Stimulated activated CD4-positive, alpha-beta T cell treated with anti-CD3 and anti-CD28 coated beads, Interleukin-2, amount 100 ng/mL, for 48 hours (primary cell): ENCODE measurements at places on chromosomes 7 and 10.

DNA sequence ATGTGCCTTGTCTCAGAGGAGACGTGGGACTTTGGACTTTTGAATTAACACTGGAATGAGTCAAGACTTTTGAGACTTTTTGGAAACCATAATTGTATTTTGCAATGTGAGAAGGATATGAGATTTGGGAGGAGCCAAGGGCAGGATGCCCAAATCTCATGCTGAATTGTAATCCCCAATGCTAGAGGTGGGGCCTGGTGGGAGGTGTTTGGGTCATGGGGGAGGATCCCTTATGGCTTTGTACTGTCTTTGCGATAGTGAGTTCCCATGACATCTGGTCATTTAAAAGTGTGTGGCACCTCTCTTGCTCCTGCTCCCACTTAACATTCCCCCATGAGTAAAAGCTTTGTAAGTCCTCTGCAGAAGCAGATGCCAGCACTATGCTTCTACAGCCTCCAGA lies 39.2 kb downstream of the DNAJC9 start:
- no peak for DNase-seq

- no peak for DNase-seq
These were observed 73.5 kb downstream of the ZFAND4 start for GRCh38 chr10:45599021-45599603.

- no peak for DNase-seq
These were observed at the start of gene SSC4D for GRCh38 chr7:76409537-76409936. Gene SSC4D (minus strand): TSS chr7:76409697. CDS start chr7:76404439, 5,258 bp downstream.

DNA sequence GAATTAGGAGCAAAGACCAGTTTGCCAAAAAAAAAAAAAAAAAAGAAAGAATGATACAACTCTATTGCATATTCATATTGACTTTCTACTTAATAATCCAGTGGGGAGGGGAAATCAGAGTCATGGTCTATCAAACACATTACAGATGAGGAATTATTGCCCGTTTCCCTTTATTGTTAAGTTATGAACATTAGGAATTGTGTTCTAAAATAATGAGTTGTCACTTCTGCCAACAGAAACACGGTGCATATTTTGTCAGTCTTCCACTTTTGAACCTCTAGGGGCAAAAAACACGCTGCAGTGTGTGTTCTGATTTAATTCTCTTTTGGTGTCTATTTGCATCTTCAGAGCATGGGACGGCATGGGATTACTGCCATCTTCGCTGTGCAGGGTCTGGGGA lies 115.7 kb upstream of the RHOBTB1 start:
- DNase-seq, result no peak

GRCh38 chr10:1379601-1380000 lies 323.4 kb downstream of the WDR37 start:
- DNase-seq, result no peak

DNA sequence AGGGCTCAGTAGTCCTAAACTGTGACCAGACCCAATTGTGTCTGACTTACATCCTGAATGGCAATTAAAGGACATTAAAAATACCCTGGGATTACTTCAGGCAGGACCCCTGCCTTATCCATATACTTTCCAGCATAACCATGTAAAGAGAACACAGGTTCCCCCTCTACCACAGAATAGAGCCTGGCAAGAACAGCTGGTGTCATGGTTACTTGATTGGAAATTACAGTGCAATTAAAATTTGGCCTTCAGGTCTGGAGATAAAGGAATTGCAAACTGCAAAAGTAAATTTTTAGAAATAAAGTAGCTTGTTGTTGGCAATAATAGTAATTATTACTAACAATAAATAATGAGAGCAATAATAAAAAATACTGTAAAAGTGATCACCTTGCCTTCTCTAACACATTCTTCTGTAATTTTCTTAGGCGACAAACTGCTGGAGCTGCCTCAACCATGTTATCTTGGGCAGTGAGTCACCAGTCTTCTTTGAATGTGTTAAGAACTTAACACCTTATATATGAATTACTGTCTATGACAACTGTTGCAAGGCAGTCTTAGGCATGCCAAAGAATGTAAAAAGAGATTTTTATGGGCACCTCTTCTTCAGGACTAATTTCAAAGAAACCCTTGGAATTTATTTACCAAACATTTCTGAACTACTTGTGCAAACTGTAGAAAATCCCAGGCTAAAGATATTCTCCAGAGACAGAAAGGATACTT lies 53.7 kb downstream of the HIBADH start:
- DNase-seq, result no peak

DNA sequence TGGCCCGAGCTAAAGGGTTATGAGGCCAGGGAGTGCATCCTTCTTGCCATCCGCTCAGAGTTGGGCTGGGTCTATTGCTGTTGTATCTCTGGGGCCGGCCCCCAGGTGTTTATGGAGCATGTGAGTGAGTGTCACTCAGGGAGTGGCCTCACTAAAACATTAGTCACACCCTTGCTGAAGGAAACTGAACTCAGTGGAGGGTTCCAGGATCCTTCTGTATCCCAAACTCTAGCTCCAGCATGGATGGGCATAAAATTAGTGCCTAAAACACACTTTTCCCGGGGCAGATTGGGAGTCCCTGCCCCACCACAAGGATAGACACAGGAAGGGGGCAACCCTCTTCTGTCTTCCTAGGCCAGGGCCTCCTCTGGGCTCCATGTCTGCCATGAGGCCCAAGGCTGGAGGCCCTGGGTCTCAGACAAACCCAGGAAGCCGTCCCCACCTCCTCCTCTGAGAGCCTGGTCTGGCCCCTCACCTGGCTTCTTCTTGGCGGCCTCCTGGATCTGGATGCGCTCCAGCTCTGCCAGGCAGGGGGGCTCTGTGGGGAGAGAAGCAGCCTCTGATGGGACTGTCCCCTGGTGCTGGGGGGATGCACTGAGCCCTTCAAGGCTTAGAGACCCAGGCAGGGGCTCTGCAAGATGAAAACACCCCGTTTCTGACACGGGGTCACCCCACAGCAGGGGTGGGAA lies 24.5 kb downstream of the SPOCK2 start:
- no peak for DNase-seq

- no peak for DNase-seq
These were observed 136.0 kb upstream of the TCF7L2 start for GRCh38 chr10:112813866-112814591.

DNA sequence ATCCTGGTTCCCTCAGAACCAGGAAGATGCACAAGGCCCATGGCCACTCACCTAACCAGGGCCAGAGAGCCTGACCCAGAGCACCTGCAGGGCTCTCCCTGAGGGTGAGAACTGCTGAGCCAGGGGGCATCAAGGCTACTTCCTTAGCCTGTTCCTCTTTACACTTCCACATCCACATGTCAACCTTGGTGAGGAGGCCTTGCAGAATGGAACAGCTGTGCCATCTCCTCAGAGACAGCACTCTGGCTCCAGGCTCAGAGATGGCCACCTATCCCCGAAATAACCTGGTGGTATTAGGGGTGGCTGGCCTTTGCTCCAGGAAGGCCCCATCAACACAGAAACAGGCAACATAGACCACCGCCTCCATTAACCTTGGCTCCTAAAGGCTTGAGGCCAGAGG lies 473.0 kb downstream of the RPS24 start:
- DNase-seq, result no peak

DNA sequence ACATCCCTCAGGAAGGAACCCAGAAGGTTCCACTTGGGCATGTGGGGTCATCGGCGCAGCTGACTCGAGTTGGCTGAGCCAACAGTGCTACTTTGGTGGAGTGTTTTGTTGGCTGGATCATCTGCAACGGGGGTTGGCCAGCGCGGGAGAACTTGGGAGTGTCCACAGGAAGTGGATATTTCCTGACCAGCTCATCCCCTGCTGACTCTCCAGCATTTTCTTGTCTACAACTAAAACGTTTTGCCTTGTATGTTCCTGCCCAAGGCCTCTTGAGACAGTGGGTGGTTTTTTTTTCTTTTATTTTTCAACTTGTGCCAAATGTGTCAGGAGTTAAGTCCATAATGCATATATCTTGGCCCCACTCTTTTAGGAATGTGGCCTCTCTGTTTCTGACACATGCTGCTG lies 208.6 kb downstream of the ZNF365 start:
- DNase-seq, result no peak

GRCh38 chr10:23338886-23339285 lies 5.7 kb downstream of the C10orf67 start:
- no peak for DNase-seq

- DNase-seq, result no peak
These were observed 2.0 kb downstream of the CALML3 start for GRCh38 chr10:5526691-5527331.

GRCh38 chr10:126665207-126665606 lies 5.3 kb downstream of the C10orf90 start:
- no peak for DNase-seq

- DNase-seq, result peak; percentile 19
These were observed 1.2 kb downstream of the MACROH2A2 start for GRCh38 chr10:70053841-70054288.

DNA sequence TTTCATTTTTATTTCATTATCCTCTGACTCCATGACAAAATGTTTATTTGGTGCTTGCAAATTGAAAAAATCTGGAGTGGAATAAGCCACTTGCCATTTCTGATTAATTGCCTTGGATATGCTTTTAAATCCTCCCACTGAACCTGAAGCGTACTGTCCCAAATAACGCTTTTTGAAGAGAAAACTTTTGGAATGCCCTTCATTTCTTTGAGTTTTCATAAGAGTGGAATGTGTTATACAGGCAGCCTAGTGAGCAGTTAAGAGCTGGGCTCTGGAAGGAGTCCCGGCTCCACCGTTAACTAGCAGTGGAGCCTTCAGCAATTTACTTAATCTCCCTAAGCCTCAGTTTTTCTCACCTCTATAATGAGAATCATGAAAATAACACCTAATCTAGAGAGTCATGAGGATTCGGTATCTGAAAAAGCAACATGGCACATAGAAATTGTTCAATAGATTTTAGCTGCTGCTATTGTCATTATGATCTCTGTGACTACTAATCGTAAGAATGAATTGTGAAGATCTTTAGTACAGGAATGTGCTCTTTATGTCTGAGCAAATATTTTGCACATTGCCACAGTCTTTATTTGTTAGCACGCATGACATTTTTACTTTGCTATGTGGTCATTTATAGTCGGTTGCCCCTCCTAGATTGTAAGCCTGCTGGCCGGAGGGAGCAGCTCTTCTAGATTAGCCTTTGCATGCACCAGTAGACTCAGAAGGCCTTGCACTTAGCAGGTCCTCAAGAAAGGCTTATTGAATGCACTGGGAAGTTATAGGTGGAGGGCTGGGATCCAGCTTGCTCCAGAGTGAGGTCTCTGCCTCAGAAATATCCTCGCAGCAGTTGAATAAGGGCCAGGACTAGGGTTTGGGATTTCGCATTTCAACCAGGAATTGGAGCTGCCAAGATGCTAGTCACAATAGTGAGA lies 59.4 kb downstream of the PLCE1 start:
- DNase-seq, result no peak

DNA sequence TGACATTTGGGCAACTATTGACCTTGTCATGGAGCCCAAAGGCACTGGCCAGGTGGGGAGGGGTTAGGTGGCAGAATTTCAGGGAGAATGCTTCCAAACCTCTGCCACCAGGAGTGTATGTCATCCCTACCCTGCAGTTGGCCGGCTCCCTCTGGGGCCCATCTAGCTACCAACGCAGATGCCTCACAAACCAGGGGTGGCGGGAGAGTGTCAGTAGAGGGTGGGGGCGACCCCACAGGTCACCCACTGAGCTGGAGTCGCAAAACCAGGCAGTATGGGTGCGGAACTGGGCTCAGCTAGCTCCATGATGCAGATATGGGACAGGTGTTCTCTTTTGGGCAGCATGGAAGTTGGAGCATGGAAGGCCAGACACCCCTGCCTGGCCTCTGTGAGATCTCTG lies 51.4 kb downstream of the FAM241B start:
- no peak for DNase-seq

- no peak for DNase-seq
These were observed 79.3 kb downstream of the JCAD start for GRCh38 chr10:29980084-29980483.

GRCh38 chr7:26440233-26441001 lies 148.8 kb downstream of the SNX10 start:
- no peak for DNase-seq

DNA sequence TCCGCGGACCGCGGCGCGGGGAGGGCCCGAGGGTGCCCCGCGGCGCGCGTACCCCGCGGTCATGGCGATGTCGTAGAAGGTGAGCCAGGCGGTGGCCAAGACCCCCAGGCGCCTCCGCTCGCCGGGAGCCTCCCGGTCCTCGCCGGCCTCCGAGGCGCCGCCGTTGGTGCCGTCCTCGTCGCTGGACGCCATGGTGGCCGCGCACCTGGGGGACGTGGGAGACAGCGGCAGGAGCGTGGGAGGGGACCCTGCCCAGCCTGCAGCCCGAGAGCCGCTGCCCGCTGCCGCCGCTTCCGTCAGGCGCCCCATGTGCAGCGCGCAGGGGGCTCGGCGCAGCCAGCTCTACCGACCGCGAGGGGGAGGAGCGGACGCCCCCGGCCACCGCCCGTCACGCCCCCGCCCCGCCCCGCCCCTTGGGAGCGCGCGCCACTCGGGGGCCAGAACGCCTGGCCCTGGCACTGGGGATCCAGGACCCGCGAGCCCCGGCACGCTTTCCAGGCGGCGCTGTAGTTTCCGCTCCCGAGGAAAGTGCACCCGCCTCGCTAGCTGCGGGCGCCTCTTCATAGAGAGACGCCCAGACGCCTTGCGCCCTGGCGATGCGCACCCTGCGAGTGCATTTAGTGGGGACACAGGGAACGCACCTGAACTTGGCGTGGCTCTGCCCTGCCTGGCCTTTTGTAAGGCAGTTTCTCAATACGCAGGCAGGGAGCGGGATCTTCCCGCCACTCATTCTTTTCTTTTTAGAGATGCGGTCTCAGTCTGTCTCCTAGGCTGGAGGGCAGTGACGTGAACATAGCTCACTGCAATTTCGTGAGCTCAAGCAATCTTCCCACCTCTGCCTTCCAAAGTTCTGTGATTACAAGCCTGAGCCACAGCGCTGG lies at the start of gene HACD1:
TSS of gene HACD1 (minus strand) at position 344 of the 881 bp plus-strand sequence. CDS start at position 309, 35 bp downstream.
- DNase-seq, result peak; percentile 46

- no peak for DNase-seq
These were observed 44.0 kb upstream of the HPSE2 start for GRCh38 chr10:99279626-99280111.

GRCh38 chr7:40310258-40310657 lies 175.5 kb downstream of the SUGCT start:
- DNase-seq, result no peak

DNA sequence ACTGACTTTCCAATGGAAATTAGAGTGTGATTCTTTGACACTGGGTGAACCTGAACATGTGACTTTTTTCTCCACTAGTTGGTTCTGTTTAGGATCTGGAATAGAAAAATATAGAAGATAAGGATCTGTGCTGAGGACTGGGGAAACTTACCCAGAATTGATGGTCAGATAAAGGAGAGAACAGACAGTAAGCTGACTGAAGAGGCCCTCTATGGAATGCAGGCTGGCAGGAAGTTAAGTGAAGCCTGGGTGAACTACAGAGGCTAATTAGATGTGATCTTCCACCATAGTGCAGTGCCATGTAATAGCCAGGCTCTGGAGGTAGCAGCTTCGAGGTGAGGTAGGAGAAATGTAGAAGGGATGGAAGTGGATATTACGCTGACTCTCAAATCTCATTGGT lies 455.3 kb downstream of the PLXDC2 start:
- DNase-seq, result no peak

GRCh38 chr7:2824026-2824677 lies 20.0 kb downstream of the GNA12 start:
- no peak for DNase-seq
